ENCODE measurements at places on chromosomes 4 and X. TPM values are rescaled to one million over a fixed set of nuclear protein-coding genes. Genes with fewer than 3 reads are reported as not detected.

DNA sequence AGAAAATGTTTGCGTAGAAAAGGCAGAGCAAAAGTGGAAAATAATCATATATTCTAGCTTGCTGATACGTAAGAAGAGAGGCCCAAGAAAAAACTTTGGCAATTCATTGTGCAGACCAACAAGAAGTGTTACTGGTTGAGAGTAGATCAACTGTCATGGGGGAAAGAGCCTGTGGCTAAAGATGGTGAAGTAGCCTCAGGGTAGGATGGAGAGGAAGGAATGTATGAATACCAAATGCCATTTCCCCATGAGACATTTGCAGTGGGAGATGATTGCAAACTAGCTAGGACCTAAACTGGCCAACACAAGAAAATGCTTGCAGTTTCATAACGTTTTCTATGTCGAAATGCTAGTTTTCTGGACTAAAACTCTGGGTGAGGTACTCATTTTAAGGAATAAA, 47.7 kb upstream of the ADGRL3 start:
- no peak for DNase-seq

- no peak for DNase-seq
Observed at GRCh38 chr4:152486429-152487389, 49.2 kb downstream of the FBXW7 start.

DNA sequence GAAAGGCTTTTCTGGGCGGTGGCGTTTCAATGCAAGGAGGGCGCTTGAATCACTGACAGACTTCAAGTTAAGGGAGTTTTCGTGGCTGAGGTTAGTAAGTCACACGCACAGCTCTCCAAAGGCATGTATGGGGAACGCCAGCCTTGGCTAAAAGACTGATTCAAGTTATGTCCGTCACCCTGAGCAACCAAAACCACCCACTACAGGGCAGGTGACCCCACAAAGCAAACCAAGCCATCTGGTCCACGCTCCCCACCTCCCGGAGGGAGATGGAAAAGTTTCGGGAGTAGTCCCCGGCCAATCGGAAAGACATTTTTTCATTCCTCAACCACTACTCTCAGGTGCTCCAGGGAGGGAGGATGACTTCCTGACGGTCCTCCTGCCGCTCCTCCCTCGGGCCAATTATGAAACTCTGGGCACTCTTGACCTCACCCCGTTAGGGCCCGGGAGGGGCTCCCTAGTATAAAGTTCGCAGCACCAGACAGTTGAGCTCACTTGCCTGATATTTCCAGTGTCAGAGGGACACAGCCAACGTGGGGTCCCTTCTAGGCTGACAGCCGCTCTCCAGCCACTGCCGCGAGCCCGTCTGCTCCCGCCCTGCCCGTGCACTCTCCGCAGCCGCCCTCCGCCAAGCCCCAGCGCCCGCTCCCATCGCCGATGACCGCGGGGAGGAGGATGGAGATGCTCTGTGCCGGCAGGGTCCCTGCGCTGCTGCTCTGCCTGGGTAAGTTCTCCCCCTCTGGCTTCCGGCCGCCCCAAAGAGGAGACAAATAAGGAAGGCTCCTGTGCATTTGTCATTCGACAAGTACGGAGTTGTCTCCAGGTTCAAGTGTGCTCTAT, at the start of gene EREG:
TSS of gene EREG (plus strand) at position 494 of the 840 bp plus-strand sequence. CDS start at position 658, 164 bp downstream.
- DNase-seq, result no peak

DNA sequence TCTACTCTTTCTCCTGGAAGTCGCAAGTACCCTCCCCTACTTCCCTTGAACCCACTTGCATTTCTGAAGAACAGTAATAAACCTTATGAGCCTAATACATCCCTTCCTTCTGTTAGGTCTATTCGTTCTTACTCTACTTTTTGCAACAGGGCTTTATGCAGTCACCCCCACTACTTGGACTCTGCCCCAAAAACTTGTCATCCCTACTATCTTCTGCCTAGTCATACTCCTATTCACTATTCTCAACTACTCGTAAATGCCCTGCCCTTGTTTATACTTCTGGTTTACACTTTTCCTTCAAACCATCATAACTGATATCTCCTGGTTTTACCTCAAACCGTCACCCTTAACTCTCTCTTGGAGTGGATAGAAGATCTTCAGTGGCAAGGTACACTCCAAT, 55.2 kb upstream of the SLIT2 start:
- no peak for DNase-seq

DNA sequence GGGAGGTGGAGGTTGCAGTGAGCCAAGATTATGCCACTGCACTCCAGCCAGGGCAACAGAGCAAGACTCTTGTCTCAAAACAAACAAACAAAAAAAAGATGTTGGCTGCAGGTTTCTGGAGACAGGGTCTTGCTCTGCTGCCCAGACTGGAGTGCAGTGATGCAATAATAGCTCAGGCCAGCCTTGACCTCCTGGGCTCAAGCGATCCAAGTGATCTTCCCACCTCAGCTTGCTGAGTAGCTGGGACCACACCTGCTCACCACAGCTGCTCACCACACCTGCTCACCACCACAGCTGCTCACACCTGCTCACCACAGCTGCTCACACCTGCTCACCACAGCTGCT, 29.9 kb upstream of the CPLX1 start:
- DNase-seq, result no peak

GRCh38 chrX:72207366-72207765, 25.8 kb downstream of the PIN4 start:
- no peak for DNase-seq

GRCh38 chr4:80731436-80731835, 299.1 kb upstream of the BMP3 start:
- no peak for DNase-seq

GRCh38 chr4:139853309-139853708, 187.7 kb downstream of the MGST2 start:
- no peak for DNase-seq

AR gene
- 0.05 TPM for total RNA-seq

SYTL4 gene
- 0.15 TPM for total RNA-seq

CLGN gene
- 5.4 TPM for total RNA-seq

All from Panc1 (cell line).